ENCODE measurements at places on chromosomes 16 and 17. TPM values are rescaled to one million over a fixed set of nuclear protein-coding genes. Genes with fewer than 3 reads are reported as not detected.

YPEL2 gene
- 16.7 TPM for total RNA-seq

TEX19 gene
- not detected for total RNA-seq

CLEC10A gene
- total RNA-seq = 3.7 TPM

DNA sequence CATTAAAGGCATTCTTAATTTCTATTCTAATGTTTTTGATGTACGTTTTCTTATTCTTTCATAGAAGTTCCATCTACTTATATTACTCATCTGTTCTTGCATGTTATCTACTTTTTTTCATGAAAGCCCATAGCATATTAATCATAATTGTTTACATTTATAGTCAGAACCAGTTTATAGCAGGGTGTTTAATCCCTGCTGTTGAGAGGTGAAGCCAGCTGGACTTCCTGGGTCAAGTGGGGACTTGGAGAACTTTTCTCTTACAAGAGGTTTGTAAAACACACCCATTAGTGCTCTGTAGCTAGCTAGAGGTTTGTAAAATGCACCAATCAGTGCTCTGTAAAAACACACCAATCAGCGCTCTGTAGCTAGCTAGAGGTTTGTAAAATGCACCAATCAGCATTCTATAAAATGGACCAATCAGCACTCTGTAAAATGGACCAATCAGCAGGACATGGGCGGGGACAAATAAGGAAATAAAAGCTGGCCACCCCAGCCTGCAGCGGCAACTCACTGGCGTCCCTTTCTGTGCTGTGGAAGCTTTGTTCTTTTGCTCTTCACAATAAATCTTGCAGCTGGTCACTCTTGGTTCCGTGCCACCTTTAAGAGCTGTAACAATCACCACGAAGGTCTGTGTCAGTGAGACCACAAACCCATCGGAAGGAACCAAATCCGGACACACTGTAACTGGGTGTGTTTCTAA is 120.6 kb downstream of the TANC2 start:
- DNase-seq = no peak

DNA sequence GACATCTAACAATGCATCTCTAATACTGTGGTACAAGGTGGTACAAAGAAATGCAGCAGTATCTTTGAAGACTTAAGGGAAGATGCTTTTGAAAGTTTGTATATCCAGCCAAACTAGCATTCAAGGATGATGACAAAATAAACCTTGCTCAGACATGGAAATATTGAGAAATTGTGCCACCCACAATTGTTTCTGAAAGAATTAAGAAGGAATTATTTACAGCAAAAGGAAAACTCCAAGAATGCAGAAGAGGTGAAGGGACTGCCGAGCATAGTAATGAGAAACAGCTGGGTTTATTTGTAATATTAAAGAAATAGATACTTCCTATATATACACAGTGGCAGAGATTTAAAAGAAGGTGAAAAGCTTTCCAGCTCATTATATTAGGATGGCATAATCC is 29.5 kb downstream of the PMFBP1 start:
- DNase-seq = no peak

DNA sequence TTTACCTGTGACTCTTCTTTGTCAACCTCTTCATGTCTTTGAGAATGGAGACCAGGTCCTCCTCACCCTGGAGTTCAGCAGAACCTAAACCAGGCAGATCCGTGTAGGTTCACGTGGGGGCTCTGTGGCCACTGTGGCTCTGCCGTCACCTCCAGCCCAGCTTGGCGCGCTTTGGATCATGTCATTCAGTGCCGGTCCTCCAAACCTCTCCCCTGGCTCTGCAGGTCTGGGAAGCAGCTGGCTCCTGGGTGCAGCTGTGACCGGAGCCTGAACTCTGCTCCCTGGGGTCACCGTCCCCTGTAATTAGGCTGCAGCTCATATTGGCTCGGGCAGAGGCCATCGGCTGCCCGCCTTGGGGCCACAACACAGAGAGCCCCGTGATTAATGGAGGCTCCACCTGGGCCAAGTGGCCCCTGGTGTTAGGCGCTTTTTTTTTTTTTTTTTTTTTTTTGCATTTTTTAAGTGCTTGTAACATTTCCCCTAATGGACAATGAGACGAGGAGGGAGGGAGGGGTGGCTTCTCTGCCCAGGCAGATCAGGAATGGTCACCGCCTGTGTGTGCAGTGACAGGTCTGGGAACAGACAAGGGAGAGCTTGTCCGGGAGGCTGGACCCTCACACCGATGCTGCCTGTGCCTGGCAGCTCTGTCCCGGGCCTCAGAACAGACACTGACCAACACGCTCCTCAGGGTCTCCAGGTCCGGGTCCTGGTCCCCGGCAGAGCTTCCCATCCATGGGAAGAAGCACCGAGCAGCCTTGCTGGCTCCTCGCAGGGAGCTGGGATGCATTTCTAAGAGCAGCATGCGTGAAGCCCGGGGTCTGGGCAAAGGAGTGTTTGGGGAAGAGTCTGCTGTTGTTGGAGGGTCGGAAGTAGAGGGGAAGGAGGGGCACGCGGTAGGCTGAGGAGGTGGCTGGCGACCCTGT is 247.9 kb downstream of the SEC14L1 start:
- no peak for DNase-seq

GRCh38 chr16:86027373-86028126 is 128.6 kb downstream of the IRF8 start:
- DNase-seq = no peak

All from vagina (tissue), 2 donors.